Stimulated activated CD8-positive, alpha-beta memory T cell treated with anti-CD3 and anti-CD28 coated beads, Interleukin-2, amount 100 ng/mL, for 1 hour (primary cell): ENCODE measurements at places on chromosomes 3 and 15.

DNA sequence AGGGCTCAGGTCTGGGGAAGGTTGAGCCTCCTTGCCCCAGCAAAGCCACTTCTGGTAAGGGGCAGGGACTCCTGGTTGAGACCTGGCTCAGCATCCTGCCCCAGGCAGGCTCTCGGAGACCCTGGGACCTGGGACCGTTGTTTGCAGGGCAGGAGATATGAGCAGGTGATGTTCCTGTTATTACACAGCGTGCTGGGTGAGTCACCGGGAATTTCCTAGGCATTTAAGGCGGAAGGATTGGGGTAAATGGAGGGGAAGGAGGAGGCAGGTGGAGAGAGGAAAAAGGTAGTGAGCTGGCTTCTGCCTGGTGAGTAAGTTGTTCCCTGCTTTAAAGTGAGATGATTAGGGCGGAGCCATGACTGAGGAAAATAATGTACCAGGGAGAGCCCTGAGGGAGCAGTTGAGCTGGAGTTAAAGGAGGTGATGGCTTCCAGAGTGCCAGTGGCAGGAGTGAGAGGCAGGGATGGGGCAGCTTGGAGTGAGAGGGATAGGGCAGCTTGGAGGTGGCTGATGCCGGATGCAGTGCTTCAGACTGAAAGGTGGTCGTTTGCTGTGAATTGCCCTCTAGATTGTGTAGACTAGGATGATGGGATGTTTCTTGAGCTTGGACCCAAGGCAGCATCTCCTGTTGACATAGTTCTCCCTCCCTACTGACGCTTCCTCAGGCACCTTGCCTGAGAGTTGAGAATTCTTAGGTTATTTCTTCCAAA lies 79.4 kb downstream of the AAGAB start:
- DNase-seq, result no peak

DNA sequence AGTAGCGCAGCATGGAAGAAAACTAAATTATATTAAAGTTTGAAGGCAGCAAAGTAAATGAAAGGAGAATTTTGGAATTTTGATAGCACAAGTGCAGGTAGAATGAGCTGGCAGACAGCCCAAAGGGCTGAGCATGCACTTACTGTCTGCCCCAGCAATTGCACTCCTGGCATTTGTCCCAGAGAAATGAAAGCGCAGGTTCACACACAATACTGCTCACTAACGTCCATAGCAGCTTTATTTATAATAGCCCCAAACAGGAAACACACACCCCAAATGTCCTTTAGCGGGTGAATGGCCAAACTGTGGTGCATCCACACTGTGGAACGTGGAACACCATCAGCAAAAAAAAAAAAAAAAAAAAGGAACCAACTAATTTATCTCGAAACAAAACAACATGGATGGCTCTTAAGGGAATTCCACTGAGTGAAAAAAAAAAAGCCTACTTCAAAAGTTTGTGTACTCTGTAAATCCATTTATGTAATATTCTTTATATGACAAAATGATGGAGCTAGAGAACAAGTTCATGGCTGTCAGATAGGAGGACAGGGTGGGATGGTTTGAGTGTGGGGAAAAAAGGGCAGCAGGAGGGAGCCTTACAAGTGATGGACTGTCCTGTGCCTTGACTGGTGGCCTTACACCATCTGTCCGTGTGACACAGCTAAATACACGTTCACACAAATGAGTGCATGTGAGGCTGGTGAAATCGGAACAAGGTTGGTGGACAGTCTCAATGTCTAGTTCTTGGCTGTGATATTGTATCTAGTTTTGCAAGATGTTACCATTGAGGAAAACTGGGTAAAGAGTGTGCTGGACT lies 6.0 kb upstream of the TM2D3 start:
- no peak for DNase-seq

DNA sequence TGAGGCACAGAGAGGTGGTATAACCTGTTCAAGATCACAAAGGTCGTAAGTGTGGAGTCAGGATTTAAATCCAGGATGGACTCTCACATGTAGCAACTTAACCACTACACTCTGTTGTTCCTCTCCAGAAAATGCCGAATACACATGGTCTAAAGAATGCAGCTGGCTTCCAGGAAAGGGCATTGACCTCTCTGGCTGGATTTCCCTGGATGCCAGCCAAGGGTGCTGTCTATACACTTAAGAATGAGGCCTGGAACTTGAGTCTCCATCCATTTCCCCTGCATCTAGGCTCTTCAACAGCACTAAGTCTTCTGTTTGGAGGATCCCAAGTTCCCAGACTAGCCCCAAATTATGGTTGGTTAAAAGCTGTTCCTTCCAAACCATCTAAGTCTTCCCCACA lies 60.5 kb downstream of the CERS3 start:
- DNase-seq, result no peak

DNA sequence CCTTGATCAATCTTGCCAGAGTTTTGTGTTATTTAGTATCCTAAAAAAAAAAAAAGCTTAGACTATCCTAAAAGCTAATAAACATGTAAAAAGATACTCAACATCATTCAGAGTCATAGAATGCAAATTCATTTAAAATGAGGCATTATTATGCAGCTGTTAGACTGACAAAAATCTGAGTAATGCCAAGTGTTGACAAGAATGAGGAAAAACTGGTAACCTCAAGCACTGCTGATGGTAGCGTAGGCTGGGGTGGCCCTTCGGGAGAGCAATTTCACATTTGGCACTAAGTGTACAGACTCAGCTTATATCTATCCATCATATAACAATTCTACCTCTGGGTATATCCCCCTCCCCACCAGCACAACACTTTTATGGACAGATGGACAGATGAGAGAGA lies 280.4 kb downstream of the RAP2B start:
- DNase-seq, result no peak

- DNase-seq, result no peak
Observed at GRCh38 chr3:134367869-134368750, 6.1 kb downstream of the AMOTL2 start.

DNA sequence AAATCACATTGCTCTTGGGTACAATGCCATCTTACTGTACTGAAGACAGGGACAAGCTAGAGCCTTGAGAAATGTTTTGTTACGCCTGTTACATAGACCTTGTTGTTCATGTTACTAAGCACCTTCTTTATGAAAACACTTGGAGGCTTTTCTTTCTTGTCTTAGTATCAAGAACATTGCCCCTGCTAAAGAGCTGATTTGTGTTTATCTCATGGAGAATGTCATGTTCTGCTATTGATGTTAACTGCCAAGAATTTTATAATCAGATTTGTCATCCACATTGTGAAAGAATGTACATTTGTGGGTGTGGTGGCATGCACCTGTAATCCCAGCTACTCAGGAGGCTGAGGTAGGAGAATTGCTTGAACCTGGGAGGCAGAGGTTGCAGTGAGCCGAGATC lies 431.3 kb upstream of the MDFIC2 start:
- DNase-seq, result no peak

GRCh38 chr3:14780927-14781507 lies 37.7 kb upstream of the FGD5 start:
- no peak for DNase-seq

DNA sequence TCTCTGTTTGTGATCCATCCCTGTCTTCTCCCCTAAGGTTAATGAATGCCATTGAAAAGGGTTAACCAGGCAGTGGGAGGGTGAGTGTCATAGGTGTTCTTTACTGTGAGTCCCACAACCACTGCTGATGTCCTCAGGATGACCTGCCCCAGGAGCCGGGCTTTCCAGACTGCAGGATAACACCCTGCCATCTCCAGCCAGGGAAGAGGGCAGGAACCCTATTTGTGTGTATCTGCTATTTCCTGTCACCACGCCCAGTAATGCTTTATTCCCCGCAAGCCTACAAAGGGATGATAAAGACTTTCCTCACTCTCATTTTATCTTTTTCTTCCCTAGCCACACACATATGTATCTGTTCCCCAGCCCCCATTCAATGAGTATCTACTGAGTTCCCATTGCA lies 15.6 kb upstream of the CTXND1 start:
- no peak for DNase-seq

GRCh38 chr3:152222327-152222726 lies 46.4 kb upstream of the MBNL1 start:
- no peak for DNase-seq

DNA sequence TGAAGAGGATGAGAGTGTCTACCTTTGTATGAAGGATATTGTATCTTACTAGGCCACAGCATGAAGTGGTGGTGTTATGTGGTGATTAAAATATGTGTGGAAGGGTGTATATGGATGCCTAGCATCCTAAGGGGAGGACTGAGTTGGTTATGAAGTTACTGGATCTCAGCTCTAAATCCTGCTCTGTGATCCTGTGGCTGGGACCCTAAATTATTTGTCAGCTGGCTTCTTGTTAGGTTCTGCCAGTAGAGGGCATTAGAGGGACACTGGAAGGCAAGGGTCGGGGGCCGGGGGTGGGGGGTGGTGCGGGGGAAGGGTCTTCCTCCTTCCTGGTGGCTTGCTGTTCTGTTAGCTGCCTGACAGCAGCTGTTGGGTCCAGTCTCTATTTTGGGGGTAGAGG lies 34.9 kb downstream of the MORF4L1 start:
- DNase-seq, result no peak

- DNase-seq, result no peak
Observed at GRCh38 chr3:169052465-169053302, 610.8 kb downstream of the MECOM start.

GRCh38 chr3:29335943-29336342 lies 55.1 kb downstream of the RBMS3 start:
- DNase-seq, result no peak

DNA sequence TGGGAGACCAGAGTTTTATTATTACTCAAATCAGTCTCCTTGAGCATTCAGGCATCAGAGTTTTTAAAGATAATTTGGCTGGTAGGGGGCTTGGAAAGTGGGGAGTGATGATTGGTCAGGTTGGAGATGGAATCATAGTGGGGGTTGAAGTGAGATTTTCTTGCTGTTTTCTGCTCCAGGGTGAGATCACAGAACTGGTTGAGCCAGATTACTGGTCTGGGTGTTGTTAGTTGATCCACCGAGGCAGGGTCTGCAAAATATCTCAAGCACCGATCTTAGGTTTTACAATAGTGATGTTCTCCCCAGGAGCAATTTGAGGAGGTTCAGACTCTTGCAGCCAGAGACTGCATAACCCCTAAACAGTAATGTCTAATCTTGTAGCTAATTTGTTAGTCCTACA lies 141.0 kb downstream of the OTOL1 start:
- DNase-seq, result no peak

DNA sequence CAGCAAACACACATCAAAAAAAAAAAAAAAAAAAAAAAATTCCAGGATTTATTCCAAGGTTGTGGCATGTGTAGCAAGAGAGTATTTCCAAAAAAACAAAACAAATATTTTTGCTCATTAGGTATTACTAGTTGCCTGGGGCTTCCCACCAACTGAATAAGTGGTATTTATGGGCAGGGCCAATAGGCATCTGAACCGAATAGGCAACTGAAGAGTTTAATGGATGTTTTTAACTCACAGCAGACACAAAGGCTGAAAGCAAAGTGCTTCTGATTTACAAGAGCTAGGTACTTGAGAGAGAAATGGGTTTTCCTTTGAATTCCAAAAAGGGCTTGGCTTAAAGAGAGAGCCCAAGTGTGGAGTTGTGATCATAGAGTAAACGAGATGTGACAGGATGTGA lies 21.4 kb downstream of the EIF4E3 start:
- no peak for DNase-seq

- no peak for DNase-seq
Observed at GRCh38 chr3:45907769-45908705, 21.7 kb downstream of the CCR9 start.

GRCh38 chr3:133162265-133162664 lies 124.1 kb downstream of the TMEM108 start:
- DNase-seq, result no peak

- DNase-seq, result no peak
Observed at GRCh38 chr3:44050101-44050500, 191.6 kb upstream of the TOPAZ1 start.

GRCh38 chr15:62533687-62534086 lies 368.6 kb upstream of the C2CD4B start:
- DNase-seq, result no peak

DNA sequence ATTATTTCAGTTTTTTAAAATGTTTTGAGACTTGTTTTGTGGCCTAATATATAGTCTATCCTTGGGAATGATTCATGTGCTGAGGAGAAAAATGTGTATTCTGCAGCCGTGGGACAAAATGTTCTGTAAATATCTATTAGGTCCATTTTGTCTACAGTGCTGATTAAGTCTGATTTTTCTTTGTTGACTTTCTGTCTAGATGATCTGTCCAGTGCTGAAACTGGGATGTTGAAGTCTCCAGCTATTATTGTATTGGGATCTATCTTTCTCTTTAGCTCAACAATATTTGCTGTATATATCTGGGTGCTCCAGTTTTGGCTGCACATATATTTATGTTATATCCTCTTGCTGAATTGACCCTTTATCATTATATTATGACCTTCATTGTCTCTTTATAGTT lies 85.2 kb downstream of the UBE2E2 start:
- no peak for DNase-seq

DNA sequence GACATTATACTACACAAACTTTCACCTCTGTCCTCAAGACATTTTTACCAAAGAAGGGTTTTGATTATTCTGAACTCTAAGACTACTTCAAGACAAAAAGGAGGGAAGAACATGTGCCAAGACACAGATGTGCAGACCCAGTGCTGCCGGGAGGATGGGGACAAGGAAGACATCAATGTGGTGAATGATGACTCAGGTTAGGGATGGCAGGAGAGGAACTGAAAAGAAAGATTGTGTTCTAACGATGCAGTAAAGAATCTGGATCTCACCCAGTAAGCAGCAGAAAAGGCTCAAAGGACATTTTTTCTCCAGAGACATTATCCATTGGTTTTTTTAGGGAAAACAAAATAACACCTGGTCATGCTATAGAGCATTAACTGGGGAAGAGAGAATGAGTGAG lies 449.9 kb upstream of the NR2F2 start:
- no peak for DNase-seq

GRCh38 chr3:192063570-192063969 lies 602.6 kb downstream of the PYDC2 start:
- no peak for DNase-seq

DNA sequence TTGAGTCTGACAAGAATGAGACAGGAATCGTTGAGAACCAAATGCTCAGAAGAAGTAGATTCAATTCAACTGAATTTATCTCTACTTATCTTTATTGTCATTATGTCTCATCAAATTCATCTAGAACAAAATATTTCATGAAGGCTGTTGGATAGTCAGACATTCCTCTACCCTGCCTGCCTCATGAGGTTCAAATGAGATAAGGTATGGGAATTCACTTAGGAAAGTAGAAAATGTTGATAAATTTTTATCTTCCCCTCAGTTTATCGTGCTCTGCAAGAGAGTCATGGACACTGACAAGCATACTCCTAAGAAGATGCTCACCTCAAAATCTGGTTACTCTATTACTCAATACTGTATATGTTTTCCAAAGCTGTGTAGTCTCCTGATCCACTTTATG lies 149.7 kb upstream of the CDIN1 start:
- DNase-seq, result no peak

DNA sequence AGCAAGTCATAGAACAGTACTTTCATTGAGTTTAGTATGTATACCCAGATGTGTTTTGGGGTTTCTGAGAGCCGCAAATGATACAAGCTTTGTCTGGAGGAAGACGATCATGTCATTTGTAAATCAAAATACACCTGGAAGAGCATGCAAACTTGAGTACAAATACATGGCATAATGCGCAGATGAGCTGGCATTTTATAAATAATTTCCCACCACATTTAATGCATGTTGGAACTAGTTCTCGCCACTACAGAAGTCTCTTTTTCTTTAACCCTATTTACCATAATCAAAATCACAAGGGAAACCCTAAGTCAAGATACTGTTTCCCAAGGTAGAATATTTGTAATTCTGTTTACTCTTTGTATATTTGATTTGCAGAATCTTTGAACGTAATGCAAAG lies 318.6 kb downstream of the EPHA3 start:
- DNase-seq, result no peak
